ENCODE measurements at places on chromosomes 7 and 10. TPM values are rescaled to one million over a fixed set of nuclear protein-coding genes. Genes with fewer than 3 reads are reported as not detected.

GRCh38 chr7:44223362-44224079 is 22.7 kb downstream of the YKT6 start:
- no peak overlapping the region for H3K27ac ChIP-seq
- DNase-seq, result no peak
- H3K4me1 ChIP-seq, result no peaks in the 10 kb centered on the region
- no peaks in the 10 kb centered on the region for H3K36me3 ChIP-seq
- no peak overlapping the region for H3K4me3 ChIP-seq

Gene UPK3B
- 3.3 TPM for total RNA-seq

GRCh38 chr10:95467162-95467599 is 94.0 kb downstream of the SORBS1 start:
- no peaks in the 10 kb centered on the region for H3K36me3 ChIP-seq
- H3K27me3 ChIP-seq, result no peaks in the 10 kb centered on the region
- no peaks in the 10 kb centered on the region for H3K4me1 ChIP-seq

- no peak overlapping the region for H3K27ac ChIP-seq
- H3K27me3 ChIP-seq, result no peaks in the 10 kb centered on the region
- no peak overlapping the region for H3K4me3 ChIP-seq
- no peaks in the 10 kb centered on the region for H3K4me1 ChIP-seq
- no peak for DNase-seq
Measured at GRCh38 chr7:47794016-47794415, 154.2 kb downstream of the PKD1L1 start.

Gene CALHM3
- total RNA-seq, result not detected

Gene CYP3A5
- not detected for total RNA-seq

- H3K27ac ChIP-seq, result no peak overlapping the region
- no peak for DNase-seq
- no peaks in the 10 kb centered on the region for H3K27me3 ChIP-seq
- no peaks in the 10 kb centered on the region for H3K36me3 ChIP-seq
- no peaks in the 10 kb centered on the region for H3K4me1 ChIP-seq
- H3K4me3 ChIP-seq, result no peak overlapping the region
Measured at GRCh38 chr7:52317921-52318320, 717.5 kb upstream of the POM121L12 start.

Gene GTF2IRD2
- 35.9 TPM for total RNA-seq

- H3K27ac ChIP-seq, result peak overlapping the region; percentile 91
- no peaks in the 10 kb centered on the region for H3K36me3 ChIP-seq
- peaks cover 51% of the 10 kb centered on the region for H3K4me1 ChIP-seq
- H3K4me3 ChIP-seq, result peak overlapping the region; percentile 32
- H3K27me3 ChIP-seq, result no peaks in the 10 kb centered on the region
Measured at GRCh38 chr10:13787015-13787421, 200.3 kb downstream of the PRPF18 start.

GRCh38 chr10:14553448-14553847 is 221.2 kb downstream of the FAM107B start:
- peaks cover 96% of the 10 kb centered on the region for H3K4me1 ChIP-seq
- DNase-seq, result no peak
- H3K27me3 ChIP-seq, result no peaks in the 10 kb centered on the region
- H3K36me3 ChIP-seq, result peaks cover 11% of the 10 kb centered on the region

DNA sequence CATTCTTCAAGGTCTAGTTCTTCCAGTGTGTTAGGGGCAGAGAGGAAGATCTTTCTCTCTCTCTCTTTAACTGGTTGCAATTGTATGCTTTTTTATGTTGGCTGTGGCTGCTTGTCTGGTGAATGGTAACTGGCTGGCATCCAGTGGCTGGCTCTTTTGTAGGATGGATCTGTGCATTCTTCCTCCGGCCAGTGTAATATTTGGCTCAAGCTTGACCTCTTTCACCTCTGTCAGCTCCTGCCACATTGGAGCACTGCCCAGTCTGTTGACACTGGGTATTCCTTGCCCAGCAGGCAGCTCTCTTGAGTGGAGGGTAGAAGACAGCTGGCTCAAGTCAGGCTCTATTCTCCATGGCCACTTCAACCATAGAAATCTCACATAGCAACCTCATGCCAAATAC is 528.3 kb downstream of the PHTF2 start:
- no peaks in the 10 kb centered on the region for H3K4me1 ChIP-seq
- no peak overlapping the region for H3K27ac ChIP-seq
- H3K27me3 ChIP-seq, result no peaks in the 10 kb centered on the region
- no peak overlapping the region for H3K4me3 ChIP-seq
- H3K36me3 ChIP-seq, result no peaks in the 10 kb centered on the region

DNA sequence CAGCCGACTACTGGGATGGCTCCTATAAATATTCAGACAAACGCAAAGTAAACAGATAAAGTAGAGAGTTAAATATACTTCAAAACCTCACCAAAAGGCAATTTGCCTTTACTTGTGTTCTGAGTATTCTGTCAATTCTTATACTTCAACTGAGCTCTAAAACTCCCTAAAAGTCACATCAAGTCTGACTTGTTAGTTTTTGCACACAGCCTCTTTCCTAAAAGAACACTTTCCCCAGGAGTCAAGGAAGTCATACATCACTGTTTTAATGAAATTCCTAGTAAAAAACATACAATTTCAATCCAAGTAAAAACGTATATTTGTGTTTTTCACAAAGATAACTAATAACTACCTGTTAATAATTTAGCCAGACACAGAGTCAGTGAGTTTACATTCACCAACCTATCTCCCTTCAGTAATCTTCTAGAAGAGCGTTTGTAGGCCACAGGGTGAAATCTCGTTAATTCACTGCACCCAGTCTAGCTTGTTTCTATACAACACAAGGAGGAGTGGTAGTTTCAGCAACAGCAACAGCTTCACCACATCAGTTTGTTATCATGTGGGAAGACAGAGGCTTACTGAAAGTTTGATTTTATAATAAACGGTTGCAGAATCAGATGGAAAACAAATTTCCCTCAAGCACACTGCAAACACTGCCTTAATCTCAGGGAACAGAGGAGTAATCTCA is 2.7 kb downstream of the COBL start:
- DNase-seq, result no peak
- no peak overlapping the region for H3K27ac ChIP-seq
- no peak overlapping the region for H3K4me3 ChIP-seq
- H3K4me1 ChIP-seq, result no peaks in the 10 kb centered on the region
- no peaks in the 10 kb centered on the region for H3K36me3 ChIP-seq

GRCh38 chr10:88989824-88990383 is 694 bp upstream of the FAS start:
- DNase-seq, result no peak
- peak overlapping the region; percentile 93 for H3K27ac ChIP-seq
- no peaks in the 10 kb centered on the region for H3K27me3 ChIP-seq
- H3K4me1 ChIP-seq, result peaks cover 65% of the 10 kb centered on the region

DNA sequence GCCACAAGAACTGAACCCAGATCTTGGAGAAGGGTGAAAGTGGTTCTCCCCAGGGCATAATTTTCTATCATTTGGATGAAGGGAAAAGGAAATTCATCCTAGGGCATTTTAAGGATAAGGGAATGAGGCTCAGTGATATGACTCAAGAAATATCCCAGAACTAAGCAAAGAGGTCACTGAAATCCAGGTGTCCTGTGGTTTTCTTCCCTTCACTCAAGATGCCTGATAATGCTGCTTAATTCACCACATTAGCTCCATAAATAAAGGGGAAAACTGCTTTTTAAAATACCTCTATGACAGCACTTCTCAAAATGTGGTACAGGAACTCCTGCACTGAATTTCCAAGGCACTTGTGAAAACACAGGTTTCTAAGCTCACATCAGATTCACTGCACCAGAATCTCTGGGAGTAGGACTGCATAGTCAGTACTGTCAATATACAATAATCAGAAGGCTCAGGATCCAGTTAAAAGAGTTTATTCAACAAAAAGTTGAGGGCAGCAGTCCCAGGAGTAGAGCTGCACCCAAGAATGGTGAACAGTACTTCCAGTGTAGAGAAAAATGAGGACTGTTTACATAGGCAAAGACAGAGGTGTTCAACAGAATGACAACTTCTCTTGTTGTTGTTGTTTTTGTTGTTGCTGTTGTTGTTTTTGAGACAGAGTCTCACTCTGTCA is 2.9 kb downstream of the IFIT3 start:
- DNase-seq, result no peak
- no peaks in the 10 kb centered on the region for H3K36me3 ChIP-seq
- H3K27me3 ChIP-seq, result no peaks in the 10 kb centered on the region
- H3K27ac ChIP-seq, result no peak overlapping the region
- no peak overlapping the region for H3K4me3 ChIP-seq

DNA sequence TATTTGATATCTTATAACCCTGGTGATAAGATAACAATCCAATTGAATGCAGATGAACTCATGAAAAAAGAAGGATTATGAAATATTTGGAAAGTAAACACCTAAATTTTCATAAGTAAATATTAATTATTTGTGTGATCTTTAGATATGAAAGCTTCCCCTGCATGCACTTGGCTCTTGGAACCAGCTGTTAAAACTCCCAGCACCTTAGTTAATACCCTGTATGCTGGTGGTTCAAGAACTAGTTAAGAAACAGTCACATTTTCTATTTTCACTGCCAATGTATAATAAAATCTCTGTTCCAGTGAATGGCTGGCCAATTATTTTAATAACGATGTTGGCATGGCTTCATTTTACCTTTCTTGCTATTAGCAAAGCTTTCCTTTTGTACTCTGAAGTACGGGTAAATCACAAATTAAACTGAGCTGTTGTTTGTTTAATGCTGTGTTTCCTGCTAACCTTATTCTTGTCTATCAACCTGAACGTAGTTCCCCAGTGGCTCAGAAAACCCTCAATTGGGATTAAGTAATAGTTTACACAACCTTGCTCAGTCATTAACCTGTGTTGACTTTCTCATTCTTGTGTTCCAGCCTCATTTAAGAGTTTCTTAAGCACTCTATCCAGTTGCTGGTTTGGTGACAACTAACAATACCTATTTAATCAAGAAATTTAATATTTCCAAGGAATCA is 38.9 kb downstream of the MET start:
- H3K4me3 ChIP-seq, result no peak overlapping the region
- H3K4me1 ChIP-seq, result no peaks in the 10 kb centered on the region
- H3K27me3 ChIP-seq, result no peaks in the 10 kb centered on the region
- no peak overlapping the region for H3K27ac ChIP-seq
- DNase-seq, result no peak

DNA sequence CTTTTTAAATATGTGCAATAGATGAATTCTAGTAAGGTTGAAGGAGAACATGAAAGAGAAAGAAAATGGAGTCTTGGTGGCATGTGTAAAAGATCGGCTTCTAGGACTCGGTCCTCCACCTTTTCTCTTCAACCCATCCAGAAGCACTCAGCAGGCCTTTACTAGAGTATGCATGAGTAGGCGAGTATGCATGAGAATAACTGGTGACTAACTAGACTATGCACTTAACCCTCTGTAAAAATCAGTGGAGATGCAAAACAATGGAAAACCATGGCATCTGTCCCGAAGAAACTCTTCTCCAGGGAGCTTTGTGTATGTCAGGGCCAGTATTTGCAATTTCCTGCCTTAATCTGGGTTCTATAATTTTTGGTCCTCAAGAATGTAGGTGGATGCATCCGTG is 40.0 kb upstream of the GRB10 start:
- H3K27ac ChIP-seq, result no peak overlapping the region
- DNase-seq, result no peak
- H3K36me3 ChIP-seq, result no peaks in the 10 kb centered on the region
- H3K4me3 ChIP-seq, result no peak overlapping the region
- H3K4me1 ChIP-seq, result no peaks in the 10 kb centered on the region

Gene ATP6V1F
- 74.6 TPM for total RNA-seq

GRCh38 chr10:73444457-73444856 is 11.1 kb upstream of the MSS51 start:
- H3K27me3 ChIP-seq, result no peaks in the 10 kb centered on the region
- DNase-seq, result no peak
- no peak overlapping the region for H3K27ac ChIP-seq
- H3K36me3 ChIP-seq, result peaks cover 10% of the 10 kb centered on the region
- no peak overlapping the region for H3K4me3 ChIP-seq
- no peaks in the 10 kb centered on the region for H3K4me1 ChIP-seq

Gene MRLN
- total RNA-seq, result not detected

Gene SPDYE1
- total RNA-seq, result not detected

GRCh38 chr10:23516530-23516929 is 77.7 kb downstream of the OTUD1 start:
- no peaks in the 10 kb centered on the region for H3K36me3 ChIP-seq
- no peak overlapping the region for H3K27ac ChIP-seq
- H3K4me3 ChIP-seq, result no peak overlapping the region
- peaks cover 6% of the 10 kb centered on the region for H3K27me3 ChIP-seq
- DNase-seq, result no peak

Gene KNDC1
- total RNA-seq, result 1.4 TPM
